AG10803 (cell line): ENCODE measurements at places on chromosomes 1 and 21.
A peak's percentile ranks its signal among the peaks of the same experiment; 100 is the strongest.

DNA sequence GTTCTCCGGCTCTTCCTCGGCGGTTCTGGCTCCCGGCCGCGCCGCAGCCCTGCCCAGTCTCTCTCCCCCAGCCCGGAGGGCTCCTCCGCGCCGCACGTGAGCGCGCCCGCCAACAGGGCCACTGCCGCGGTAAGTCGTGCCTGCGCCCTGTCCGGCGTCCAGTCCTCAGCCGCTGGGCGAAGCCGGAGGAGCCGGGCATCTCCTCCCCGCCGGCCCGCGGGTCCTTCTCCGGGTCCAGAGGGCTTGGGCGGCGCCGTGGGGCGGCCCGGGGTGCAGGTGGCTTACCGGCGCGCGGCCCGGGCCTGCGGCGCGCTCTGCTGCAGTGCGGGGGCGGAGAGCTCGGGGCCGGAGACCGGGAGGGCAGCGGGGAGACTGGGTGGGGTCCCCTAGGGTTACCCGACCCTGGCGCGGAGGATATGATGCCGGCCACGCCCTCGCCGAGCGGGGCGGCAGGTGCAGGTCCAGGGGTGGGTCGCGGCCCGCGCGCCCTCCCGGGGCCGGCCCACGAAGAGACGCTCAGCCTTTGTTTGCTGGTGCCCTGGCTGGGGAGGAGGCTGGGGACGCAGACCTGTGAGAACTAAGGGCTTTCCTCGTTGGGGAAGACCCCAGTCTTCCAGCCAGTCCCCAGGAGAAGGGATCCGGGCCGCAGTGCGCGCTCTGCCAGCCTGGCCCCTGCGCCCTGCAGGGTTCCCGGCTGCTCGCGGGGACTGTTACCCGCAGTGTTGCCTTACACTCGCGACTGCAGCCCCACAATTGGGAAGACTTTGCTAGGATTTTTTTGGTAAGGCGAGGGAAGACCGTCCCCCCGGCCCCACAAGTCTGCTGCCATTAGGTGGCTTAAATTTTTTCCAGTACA, at the start of gene DOP1B:
Gene DOP1B (plus strand): TSS at position 10 of the 856 bp plus-strand sequence. CDS start 7,910 bp downstream, outside the sequence.
- no peak for DNase-seq

GRCh38 chr1:159302095-159302494, at the start of gene FCER1A:
FCER1A (plus strand) TSS chr1:159302336; CDS start chr1:159302365, 29 bp downstream.
- DNase-seq, result no peak

DNA sequence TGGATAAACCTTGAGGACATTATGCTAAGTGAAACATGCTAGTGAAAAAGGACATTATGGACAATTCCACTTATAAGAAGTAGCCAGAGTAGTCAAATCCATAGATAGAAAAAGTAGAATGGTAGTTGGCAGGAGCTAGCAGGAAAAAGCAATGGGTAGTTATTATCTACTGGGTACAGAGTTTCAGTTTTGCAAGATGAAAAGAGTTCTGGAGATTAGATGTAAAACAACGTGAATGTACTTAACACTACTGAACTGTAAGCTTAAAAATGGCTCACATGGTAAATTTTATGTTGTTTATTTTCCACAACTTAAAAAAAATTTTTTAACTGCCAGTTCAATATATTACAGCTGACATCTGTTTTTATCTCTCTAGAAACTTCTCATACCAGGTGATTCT, 19.4 kb downstream of the JAK1 start:
- DNase-seq, result no peak

- DNase-seq, result no peak
Observed at GRCh38 chr1:15706751-15707150, 22.6 kb downstream of the PLEKHM2 start.

GRCh38 chr1:59361766-59362165, 64.9 kb downstream of the FGGY start:
- DNase-seq, result no peak

GRCh38 chr1:40951943-40952743, 27.4 kb upstream of the CTPS1 start:
- DNase-seq, result no peak

- no peak for DNase-seq
Observed at GRCh38 chr1:99680270-99680669, 34.4 kb downstream of the PALMD start.

DNA sequence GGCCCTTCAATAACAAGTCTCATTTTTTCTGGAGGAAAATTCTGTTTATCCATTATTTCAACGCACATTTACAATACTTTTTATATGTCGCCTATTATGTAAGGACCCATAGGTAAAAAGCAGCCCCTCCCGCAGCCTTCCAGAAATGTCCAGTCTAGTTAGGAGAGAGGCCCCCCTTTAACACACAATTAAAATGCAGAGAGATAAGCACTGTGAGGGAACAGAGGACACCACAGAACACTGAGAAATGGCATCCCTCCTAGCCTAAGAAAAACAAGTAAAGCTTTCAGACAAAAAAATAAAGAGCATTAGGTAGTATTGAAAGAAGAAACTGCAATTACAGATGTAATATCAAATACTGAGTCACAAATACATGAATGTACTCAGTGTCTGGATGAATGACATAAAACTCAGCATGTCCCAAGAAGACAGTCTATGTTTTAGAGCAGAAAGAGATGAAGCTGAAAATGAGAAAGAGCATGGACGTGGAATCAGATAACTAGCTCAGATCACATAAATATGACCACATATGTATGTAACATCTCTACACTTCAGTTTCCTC, 62.9 kb downstream of the DAB1 start:
- no peak for DNase-seq

DNA sequence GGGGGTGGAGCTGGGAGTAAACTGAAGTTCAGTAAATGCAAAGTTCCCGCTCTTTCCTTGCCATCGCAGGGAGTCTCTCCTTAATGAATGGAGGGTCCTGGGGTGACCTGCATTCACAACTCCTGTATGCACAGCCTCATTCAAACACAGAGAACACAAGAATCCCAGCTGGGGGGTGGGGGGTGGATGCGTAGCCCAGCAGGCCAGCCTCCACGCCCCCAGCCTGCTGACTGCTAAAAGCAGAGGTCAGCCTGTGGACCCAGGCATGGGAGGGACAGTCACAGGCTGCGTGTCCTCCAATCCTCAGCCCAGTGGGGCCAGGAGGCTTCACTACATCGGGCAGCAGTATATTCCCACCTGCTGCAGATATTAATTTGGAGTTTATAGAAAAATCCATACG, 263.1 kb downstream of the GRIK3 start:
- no peak for DNase-seq

GRCh38 chr1:60274422-60275290, 201.1 kb upstream of the C1orf87 start:
- no peak for DNase-seq

- DNase-seq, result no peak
Observed at GRCh38 chr1:24345334-24345733, 26.2 kb downstream of the GRHL3 start.

DNA sequence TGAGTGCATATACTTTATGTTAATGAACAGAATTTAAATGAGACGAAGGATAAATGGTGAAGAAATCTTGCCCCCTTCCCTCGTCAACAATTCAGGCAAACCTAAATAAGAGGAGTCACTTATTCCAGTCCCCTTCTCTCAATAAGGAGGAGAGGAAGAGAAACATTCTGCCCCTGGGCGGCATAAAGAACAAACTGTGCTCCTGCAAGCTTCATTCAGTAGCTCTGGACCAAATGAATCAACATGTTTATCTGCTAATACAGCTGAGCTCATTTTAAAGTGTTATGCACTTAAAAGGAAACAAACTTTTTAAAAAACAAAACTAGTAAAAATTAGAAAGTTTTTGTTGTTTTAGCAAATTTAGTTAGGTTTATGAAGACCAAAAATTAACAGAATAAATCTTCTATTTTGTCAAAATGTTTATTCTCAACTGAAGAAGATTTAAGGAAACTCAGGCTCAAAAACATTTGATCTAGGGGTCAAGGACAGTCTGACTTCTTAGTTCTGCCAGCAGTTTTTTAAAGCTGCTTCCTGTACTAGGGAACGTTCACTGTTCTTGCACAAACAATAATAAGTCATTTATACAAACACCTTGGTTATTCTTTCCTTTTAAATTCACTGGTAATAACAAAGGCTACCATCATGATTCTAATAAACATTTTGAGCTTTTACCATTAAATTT, 58.3 kb downstream of the AKT3 start:
- DNase-seq, result no peak

- DNase-seq, result no peak
Observed at GRCh38 chr1:173354937-173355280, 122.2 kb upstream of the PRDX6 start.

GRCh38 chr1:103307751-103308150, 199.4 kb upstream of the COL11A1 start:
- DNase-seq, result no peak

- no peak for DNase-seq
Observed at GRCh38 chr1:204260601-204261197, 46.9 kb upstream of the GOLT1A start.

GRCh38 chr1:198443365-198444233, 96.9 kb downstream of the ATP6V1G3 start:
- DNase-seq, result peak; percentile 94

DNA sequence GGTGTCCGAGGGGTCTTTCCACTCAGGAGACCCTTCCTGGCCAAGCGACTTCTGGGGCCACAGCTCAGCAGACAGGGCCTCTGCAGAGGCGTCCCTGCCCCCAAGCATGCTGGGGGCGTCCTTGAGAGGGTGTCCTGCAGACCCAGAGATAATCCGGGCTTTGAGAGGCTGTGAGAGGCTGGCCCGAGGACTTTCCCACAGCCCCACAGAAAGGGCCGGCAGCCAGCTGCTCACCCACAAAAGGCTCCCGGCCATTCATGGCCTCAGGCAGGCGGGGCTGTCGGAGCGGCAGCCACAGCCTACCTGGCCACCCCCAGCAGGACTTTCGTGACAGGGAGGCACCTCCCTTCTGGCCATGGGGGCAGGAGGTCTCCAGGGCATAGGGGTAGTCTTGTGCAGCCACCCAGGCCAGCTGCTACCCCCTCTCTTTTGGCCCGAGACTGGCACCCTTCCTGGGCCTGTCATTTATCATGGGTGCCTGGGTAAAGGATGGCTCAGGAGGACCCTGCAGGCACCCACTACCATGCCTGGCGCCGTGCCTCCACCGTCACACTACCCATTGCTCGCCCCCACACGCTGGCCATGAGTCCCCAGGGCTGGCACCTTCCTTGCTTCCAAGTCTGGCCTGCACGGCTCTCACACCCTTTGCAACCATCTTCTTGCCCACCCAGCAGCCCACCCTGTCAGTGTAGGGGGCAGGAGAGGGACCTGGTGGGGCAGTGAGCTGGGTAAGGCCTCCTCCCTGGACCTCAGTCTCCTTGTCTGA, 11.1 kb upstream of the TNFRSF14 start:
- DNase-seq, result no peak

GRCh38 chr1:209048941-209049669, 534.4 kb upstream of the CAMK1G start:
- DNase-seq, result peak; percentile 56

DNA sequence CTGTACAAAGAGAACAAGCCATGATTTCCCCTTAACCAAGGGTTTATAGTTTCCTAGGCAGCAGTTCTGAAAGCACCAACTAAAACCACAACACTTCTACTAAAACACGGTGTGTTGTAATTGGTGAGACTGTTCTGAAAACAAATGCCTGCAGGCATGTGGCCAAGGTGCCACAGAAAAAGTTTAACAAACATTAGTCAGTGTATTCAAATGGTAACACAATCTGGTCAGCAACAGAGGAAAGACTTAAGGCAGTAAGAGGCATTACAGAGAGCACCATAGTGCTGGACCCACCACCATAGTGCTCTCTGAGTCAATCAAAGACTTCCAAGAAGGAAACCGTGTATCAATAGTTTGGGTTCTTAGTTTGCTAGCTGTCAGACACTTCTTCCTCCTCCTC, 16.7 kb downstream of the SNIP1 start:
- peak; percentile 59 for DNase-seq

- DNase-seq, result no peak
Observed at GRCh38 chr1:183590244-183591191, at the start of gene NCF2. NCF2 (minus strand) TSS chr1:183590459; CDS start chr1:183590329, 130 bp downstream.

- peak; percentile 32 for DNase-seq
Observed at GRCh38 chr21:15221799-15222386, 157.1 kb upstream of the NRIP1 start.

GRCh38 chr1:208601561-208601960, 357.4 kb upstream of the PLXNA2 start:
- peak; percentile 21 for DNase-seq

GRCh38 chr1:19310720-19311502, 1.0 kb downstream of the AKR7A2 start:
- no peak for DNase-seq

- DNase-seq, result peak; percentile 80
Observed at GRCh38 chr1:172662464-172663109, 3.7 kb downstream of the FASLG start.

- no peak for DNase-seq
Observed at GRCh38 chr21:44448651-44449131, 6.6 kb upstream of the LRRC3 start.

DNA sequence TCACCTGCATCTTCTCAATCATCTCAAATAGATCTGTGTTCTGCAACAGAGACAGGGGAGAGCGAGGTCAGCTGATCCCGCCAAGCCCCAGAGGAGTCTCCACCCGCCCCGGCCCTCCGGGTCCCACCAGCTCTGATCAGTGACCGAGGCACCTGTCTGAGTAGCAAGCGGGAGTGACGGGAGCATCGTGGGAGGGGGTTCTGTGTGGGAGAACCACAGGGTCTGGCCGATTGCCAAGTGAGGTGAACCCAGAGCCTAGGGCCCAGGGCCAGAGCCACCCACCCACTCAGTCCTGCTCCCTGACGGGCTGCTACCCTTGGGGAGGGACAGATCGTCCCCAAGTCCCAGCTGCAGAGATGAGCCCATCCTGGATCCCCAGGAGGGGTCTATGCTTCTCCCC, 49.1 kb downstream of the RAP1GAP start:
- DNase-seq, result no peak

DNA sequence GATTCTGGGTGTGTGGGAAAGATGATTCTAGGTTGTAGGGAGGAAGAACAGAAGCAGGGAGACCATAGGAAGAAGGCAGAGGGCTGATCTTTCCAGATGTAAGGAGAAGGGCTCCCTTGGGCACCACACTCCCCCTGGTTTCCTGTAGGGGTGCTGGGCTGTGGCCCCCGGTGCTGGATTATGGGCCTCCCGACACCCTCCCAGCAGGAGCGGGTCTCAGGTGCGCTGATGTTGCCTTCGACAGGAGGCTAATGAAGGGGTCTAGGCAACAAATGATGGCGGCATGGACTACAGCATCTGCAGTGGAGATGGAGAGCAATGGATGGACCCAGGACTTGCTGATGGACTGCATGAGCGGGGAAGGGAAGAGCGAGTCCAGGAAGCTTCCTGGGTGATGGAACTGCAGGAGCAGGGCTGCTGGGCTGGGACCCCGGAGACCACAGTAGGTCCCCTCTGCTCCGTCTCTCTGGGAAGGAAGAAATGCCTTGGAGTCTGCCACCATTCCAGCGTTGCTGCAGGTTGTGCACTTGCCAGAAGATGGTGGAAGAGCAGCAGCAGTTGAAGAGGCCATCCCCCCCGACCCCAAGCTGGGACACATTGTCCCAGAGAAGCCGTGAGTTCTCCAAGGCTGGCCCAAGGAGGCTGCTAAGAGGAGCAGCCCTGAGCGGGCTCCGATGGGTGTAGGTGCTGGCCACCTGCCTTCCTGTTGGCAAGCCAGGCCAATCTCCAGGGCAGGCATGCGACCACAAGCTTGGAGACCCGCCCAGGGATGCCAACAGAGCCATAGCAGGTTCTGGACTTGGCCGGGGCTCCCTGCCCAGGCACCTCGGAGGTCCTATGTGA, 95.4 kb upstream of the VAMP3 start:
- DNase-seq, result no peak
